Activated T-cell treated with anti-CD3 and anti-CD28 coated beads, Interleukin-2, amount 50 U/mL, for 72 hours (primary cell): ENCODE measurements at places on chromosomes 3 and 15.

- peaks cover 75% of the 10 kb centered on the region for H3K4me1 ChIP-seq
- peaks cover under 1% of the 10 kb centered on the region for H3K27me3 ChIP-seq
- H3K27ac ChIP-seq, result peak overlapping the region; percentile 26
- DNase-seq, result no peak
- H3K4me3 ChIP-seq, result peak overlapping the region; percentile 4
Measured at GRCh38 chr15:101124731-101125451, 127.0 kb downstream of the CHSY1 start.

DNA sequence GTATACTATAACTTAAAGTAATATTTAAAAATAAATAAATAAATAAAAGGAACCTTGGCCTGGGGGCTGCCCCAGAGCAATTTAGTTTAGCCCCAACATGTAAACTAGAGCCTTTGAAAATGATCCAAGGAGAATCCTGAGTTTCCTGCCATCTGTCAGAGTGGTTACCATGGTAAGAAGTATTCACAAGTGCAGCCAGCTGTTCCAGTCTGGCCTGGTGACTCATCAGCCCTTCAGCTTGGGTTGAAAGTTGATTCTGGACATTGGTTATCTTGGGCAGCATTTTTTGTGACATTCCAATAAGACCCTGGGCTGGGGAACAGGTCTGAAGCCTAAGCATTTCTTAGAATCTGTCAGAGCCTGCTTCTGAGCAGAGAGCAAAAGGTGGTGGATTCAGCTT lies 72.7 kb upstream of the LRTM1 start:
- no peaks in the 10 kb centered on the region for H3K4me1 ChIP-seq
- H3K27me3 ChIP-seq, result no peaks in the 10 kb centered on the region

- peak; percentile 12 for DNase-seq
- peak overlapping the region; percentile 85 for H3K27ac ChIP-seq
- peaks cover 18% of the 10 kb centered on the region for H3K36me3 ChIP-seq
- H3K4me1 ChIP-seq, result peaks cover 29% of the 10 kb centered on the region
- H3K27me3 ChIP-seq, result no peaks in the 10 kb centered on the region
Measured at GRCh38 chr3:88114878-88115549, 34.7 kb upstream of the C3orf38 start.

DNA sequence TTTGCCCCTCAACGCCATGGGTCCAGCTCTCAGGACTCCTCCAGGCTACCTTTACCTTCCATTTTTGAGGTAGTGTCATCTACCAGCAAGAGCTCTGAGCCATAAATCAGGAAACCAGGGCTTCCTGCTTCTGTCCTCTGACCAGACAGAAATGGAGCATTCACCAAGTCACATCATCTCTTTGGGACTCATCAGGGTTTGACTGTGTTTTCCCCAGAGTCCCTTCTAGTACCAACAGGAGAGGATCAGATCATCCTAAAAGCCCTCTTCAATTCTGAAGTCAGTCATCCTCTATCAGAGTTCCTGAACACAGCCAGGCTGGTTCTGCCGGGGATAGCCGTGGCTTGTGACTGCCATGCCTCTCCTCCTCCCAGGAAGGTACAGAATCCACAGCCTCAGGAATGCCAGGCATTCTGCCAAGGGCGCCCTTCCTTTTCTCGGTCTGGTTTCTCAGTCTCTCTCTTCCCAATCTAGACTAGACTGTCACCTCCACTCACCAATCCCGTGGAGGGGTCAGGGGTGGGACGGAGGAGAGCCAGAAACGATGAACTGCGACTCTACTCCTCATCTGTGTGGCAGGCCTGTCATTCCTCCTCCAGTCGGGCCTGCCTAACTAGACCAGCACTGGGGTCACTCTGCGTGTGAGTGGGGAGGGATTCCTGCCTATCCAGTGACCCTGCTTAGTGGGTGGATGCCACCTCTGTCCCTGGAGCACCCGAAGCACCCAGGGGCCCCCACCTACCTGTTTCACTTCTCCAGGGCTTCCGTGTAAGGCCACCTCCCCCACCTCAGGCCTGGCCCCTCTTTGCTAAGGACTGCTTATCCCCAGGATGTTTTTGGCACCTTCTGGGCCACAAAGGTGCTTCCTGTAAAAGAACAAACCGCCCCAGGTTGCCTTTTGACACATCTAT lies 30.9 kb downstream of the CCNL1 start:
- H3K27ac ChIP-seq, result peak overlapping the region; percentile 88
- H3K4me3 ChIP-seq, result peak overlapping the region; percentile 69
- peaks cover 84% of the 10 kb centered on the region for H3K4me1 ChIP-seq
- no peaks in the 10 kb centered on the region for H3K36me3 ChIP-seq
- H3K27me3 ChIP-seq, result no peaks in the 10 kb centered on the region
- DNase-seq, result peak; percentile 68

DNA sequence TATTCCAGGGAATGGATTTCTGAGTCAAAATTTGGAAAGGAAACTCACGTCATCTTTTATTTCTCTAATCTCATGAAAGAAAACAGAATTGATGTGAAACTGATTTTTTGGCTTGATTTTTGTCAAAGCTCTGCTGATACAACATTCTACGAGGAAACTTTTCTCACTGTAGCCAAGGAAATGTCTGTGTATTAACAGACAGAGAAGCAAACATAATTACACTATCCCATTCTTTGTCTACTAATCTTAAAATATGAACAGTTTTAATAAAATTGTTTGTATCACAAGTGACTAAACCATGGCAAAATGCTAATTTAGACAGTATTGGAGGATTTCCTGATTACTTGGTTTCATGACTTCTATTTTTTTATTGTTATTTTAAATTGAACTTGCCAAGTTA lies 1437.0 kb downstream of the OTOL1 start:
- DNase-seq, result no peak
- H3K4me3 ChIP-seq, result no peak overlapping the region
- H3K27ac ChIP-seq, result no peak overlapping the region
- H3K4me1 ChIP-seq, result no peaks in the 10 kb centered on the region
